Activated T-cell treated with anti-CD3 and anti-CD28 coated beads, Interleukin-2, amount 50 U/mL, for 4 hours (primary cell): ENCODE measurements at places on chromosomes 12 and 14.

- DNase-seq: no peak
Observed at GRCh38 chr14:79279645-79280597, 931.4 kb downstream of the DIO2 start.

DNA sequence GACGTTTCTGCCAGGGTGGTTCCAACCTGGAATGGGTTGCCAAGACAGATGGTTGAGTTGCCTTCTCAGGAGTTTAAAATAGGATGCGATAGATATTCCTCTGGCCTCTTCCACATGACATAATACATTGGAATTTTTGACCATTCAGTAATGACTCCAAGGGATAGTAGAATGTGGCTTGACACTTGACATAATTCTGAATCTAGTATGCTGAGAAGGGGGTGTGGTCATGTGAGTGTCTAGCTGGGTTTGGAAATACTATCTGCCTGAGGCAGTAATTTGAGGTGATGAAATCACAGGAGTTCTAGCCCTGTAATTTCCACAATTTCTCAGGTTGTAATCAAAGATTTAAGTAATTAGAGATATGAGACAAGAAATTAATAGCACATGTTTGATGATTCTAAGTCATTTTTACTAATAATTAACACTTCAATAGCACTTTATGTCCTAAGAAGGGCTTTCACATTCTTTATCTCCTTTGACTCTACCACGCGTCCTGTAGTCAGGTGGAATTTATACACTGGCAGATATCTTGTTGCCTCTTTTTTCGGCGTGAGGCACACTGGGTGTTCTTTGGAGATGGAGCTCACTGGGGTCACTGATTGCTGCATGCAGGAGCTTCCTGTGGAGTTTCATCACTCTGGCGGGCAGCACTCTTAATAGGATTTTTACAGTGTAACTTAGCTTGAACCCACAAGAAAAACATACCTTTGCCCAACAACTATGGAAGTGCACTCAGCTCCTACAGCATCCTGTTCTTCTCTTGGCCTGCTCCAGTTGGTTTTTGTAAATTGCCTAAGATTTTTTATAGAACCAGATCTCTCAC lies 3.2 kb upstream of the AMIGO2 start:
- no peak for DNase-seq

DNA sequence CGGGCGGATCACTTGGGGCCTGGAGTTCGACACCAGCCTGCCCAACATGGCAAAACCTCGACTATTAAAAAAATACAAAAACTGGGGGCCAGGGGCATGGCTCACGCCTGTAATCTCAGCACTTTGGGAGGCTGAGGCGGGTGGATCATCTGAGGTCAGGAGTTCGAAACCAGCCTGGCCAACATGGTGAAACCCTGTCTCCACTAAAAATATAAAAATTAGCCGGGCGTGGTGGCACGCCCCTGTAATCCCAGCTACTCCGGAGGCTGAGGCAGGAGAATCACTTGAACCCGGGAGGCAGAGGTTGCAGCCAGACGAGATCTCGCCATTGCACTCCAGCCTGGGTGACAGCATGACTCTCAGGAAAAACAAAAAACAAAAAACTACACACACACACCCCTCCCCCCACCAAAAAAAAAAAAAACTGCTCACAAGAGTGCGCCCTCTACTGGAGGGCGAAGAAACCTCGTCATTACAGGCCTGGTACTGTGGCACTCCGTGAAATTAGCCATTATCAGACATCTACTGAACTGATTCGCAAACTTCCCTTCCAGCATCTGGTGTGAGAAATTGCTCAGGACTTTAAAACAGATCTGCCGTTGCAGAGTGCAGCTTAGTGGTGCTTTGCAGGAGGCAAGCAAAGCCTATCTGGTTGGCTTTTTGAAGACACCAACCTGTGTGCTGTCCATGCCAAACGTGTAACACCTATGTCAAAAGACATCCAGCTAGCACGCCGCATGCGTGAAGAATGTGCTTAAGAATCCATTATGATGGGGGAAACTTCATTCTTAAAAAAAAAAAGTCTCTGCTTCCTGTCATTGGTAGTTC lies 7.7 kb downstream of the PPP1R3E start:
- DNase-seq: peak; percentile 41

- DNase-seq: no peak
Observed at GRCh38 chr14:26412421-26412820, 185.4 kb downstream of the NOVA1 start.

DNA sequence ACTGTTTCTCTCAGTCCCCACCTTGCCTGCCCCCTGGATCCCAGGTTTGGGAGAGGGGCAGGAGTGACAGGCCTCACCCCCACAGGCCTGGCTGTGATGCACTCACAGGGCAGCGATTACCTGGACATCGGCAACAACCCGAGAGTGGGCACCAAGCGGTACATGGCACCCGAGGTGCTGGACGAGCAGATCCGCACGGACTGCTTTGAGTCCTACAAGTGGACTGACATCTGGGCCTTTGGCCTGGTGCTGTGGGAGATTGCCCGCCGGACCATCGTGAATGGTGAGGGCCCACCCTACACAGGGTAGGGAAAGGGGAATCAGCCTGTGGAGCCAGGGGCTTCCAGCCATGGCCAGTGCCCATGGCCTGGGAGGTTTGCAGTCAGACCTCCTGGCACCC lies 8.6 kb downstream of the ACVRL1 start:
- no peak for DNase-seq

DNA sequence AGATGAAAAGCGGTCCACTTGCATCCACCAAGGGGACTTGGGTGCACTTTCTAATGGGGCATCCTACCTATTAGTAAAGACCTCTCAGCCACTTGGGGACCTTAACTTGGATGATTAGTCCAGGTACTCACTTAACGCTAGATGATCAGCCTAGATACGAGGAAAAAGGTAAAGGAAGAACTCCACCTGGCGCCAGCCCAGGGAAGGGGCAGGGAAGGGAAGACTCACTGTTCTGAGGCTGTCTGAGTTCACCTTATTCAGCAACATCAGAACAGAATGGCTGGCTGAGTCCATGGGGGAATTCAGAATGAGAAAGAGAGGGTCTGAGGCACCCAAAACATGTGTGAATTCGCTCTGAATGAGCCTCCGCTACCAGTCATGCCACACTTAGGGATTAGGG lies 7.1 kb downstream of the IL22 start:
- DNase-seq: no peak

- DNase-seq: no peak
Observed at GRCh38 chr12:48651681-48652080, 30.4 kb downstream of the KANSL2 start.

- DNase-seq: no peak
Observed at GRCh38 chr14:75904311-75904710, 77.5 kb downstream of the TGFB3 start.

GRCh38 chr14:91063119-91063518 lies 2.7 kb upstream of the RPS6KA5 start:
- DNase-seq: no peak
